Hematopoietic multipotent progenitor cell treated with erythropoietin and hydrocortisone succinate and interleukin-3 and kit ligand, for 6 days (in vitro differentiated cells): ENCODE measurements at places on chromosomes 5 and 9.

DNA sequence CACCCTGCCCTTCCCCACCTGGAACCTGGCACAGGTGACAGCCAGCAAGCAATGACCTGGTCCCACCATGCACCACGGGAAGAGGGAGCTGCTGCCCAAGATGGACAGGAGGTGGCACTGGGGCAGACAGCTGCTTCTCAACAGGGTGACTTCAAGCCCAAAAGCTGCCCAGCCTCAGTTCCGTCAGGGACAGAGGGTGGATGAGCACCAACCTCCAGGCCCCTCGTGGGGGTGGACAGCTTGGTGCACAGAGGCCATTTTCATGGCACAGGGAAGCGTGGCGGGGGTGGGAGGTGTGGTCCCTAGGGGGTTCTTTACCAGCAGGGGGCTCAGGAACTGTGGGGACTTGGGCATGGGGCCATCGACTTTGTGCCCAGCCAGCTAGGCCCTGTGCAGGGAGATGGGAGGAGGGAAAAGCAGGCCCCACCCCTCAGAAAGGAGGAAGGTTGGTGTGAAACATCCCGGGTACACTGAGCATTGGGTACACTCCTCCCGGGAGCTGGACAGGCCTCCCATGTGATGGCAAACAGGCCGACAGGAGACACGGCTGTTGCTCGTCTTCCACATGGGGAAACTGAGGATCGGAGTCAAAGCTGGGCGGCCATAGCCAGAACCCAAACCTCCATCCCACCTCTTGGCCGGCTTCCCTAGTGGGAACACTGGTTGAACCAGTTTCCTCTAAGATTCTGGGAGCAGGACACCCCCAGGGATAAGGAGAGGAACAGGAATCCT is 1.9 kb downstream of the CEL start:
- no peak for DNase-seq

DNA sequence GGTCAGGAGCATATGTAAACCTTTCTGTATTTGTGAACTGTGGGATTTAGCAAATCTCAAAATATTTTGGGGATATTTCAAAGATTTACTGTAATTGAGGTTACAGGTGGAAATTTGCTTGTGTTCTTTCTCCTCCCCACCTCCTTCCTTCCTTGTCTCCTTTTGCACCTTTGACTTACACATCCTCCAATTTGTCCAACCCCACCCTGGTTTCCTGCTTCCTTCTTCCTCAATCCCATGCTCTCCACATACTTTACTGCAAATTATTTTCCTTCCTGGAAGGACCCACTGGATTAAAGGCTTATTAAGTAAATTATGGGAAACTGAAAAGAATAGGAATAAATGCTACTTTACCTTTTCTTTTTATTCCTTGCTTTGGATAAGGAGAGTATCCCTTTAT is 74.5 kb upstream of the LRRC70 start:
- DNase-seq: no peak

GRCh38 chr5:67427850-67428298 is 231.3 kb upstream of the CD180 start:
- no peak for DNase-seq

GRCh38 chr5:115260248-115260647 is 2.4 kb downstream of the PGGT1B start:
- DNase-seq: no peak

GRCh38 chr9:82968816-82969215 is 94.1 kb downstream of the RASEF start:
- no peak for DNase-seq

- DNase-seq: peak; percentile 91
These were observed 5.5 kb upstream of the CDHR2 start for GRCh38 chr5:176543428-176544182.

DNA sequence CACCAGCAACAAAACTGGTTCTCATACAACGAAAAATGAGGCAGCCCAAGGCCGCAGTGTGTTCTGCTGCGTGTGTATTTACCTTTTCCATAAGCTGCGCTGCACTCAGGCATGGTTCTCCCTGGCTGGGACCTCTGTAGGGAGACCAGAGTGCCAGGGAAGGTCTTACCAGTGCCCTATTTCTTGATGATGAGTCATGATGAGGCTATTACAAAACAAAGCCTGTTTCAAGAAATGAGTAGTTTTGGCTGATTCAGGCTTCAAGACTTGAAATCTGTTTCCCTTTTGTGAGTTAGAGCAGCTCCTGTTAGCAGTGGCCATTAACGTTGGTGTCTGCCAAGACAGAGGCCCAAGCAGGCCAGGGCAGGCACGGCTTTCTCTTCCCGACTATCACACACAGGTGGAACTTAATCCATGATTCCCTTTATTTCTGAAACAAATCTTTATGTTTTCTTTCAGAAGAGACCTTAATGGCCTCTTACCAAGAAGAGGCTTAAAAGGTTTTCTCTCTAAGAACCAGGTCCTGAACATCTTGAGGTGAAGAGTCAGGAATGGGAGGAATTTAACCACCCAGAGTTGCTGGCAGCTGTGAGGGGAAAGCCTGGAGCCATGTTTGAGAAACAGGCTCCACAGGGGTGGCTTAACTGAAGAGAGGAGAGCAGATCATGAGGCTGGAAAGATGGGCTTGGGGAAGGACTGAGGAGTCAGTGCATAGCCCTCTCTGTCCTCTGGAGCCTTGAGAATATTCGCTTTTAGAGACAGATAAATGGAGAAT is 41.4 kb upstream of the TIFAB start:
- DNase-seq: peak; percentile 50

- DNase-seq: peak; percentile 19
These were observed 10.3 kb downstream of the CNTFR start for GRCh38 chr9:34579104-34579807.

DNA sequence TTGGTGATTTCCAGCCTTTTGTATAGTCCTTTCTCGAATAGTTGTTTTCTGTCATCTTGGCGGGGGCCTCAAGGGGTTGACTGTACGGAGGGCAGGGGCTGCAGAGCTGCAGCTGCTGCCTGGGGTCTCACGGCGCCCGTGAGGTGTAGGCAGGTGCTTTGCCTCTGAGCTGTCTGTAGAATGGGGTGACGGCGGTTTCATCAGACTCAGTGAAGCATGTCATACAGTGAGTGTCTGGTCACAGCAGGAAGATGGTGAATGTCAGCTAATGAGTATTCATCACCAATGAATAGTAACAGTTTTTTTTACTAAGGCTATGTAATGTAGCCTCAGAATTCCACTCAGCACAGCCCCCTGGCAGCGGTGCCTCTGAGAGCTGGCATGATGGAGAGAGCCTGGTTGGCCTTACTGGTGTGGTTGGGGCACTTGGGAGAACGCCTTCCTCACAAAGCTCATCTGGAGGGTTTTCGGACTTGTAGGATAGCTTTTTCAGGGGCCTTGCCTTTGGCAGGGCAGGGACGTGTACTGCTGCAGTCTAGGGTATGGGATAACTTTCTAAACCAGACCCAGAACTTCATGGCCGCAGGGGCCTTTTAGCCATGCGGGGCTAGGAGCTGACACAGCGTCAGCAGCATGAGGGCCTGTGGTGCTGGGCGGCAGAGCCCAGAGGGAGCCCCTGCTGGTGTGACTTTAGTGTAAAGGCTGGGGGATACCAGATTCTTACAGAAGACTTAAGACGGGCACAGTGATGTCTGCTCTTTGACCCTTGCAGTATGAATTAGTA is 15.0 kb downstream of the TENT4A start:
- no peak for DNase-seq

DNA sequence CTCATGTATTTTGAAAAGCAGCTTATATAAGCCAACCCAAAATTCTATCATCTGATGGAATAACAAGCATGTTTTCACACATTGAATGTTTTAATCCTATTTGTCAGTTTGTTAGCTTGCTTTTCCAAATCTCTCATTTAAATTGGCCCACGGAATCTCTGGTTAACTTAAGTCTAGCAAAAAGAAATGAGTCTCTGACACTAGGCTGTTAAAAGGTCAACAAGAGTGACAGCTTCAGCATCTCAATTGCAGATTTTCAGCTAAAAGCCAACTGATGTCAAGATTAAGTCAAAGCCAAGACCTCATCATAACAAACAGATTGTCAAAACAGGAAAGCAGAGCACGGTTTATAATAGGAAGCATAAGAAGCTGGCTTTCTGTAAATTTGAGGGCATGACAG is 49.4 kb upstream of the CDH9 start:
- DNase-seq: no peak

GRCh38 chr5:65481171-65481581 is 544 bp downstream of the ADAMTS6 start:
- peak; percentile 28 for DNase-seq

- DNase-seq: no peak
These were observed 596 bp downstream of the SLC28A3 start for GRCh38 chr9:84339962-84340361.
